ENCODE measurements at places on chromosomes 5 and 9. TPM values are rescaled to one million over a fixed set of nuclear protein-coding genes. Genes with fewer than 3 reads are reported as not detected.

Gene CNTNAP3B
- total RNA-seq, result 39.9 TPM

Gene PTGES
- 8.9 TPM for total RNA-seq

Gene LCN1
- 13.0 TPM for total RNA-seq

Gene IFNK
- not detected for total RNA-seq

Gene FBP2
- total RNA-seq, result 1.0 TPM

Gene CCDC112
- 20.0 TPM for total RNA-seq

Gene DNAH5
- 0.49 TPM for total RNA-seq

Gene GPR151
- not detected for total RNA-seq

Gene CD180
- 0.49 TPM for total RNA-seq

Gene SPATA31E1
- total RNA-seq, result not detected

Gene GOLM1
- 97.9 TPM for total RNA-seq

Gene FREM1
- total RNA-seq, result 20.4 TPM

Gene DRD1
- 6.8 TPM for total RNA-seq

Gene MTAP
- total RNA-seq, result 38.6 TPM

Gene SPINK6
- not detected for total RNA-seq

Gene NIPSNAP3A
- 37.6 TPM for total RNA-seq

Gene DMGDH
- total RNA-seq, result 3.5 TPM

Gene RNF145
- total RNA-seq, result 115 TPM

Gene TNFSF15
- total RNA-seq, result 1.0 TPM

Gene ADGRV1
- 287 TPM for total RNA-seq

Gene TMC1
- total RNA-seq, result 0.27 TPM

Gene ZFP37
- total RNA-seq, result 22.7 TPM

Gene GLRA1
- 1.4 TPM for total RNA-seq

Gene EDIL3
- 75.6 TPM for total RNA-seq

Gene STPG3
- total RNA-seq, result not detected

Gene KCTD16
- total RNA-seq, result 8.7 TPM

Gene CCDC192
- not detected for total RNA-seq

Gene CMYA5
- total RNA-seq, result 39.5 TPM

Gene C6
- total RNA-seq, result 0.55 TPM

Gene PCDHA10
- 4.6 TPM for total RNA-seq

Gene GABBR2
- total RNA-seq, result 37.1 TPM

Gene EPB41L4B
- 8.9 TPM for total RNA-seq

Gene RNF208
- 2.7 TPM for total RNA-seq

Gene RNF183
- total RNA-seq, result 0.66 TPM

Gene PSAT1
- 35.4 TPM for total RNA-seq

Gene LCN15
- total RNA-seq, result not detected

Gene CTXN3
- total RNA-seq, result 4.0 TPM

Gene BARHL1
- total RNA-seq, result not detected

Data from camera-type eye (tissue), 1 donor.